Heart left ventricle (tissue), 16 donors: ENCODE measurements at places on chromosomes 2 and 18. TPM values are rescaled to one million over a fixed set of nuclear protein-coding genes. Genes with fewer than 3 reads are reported as not detected.

DNA sequence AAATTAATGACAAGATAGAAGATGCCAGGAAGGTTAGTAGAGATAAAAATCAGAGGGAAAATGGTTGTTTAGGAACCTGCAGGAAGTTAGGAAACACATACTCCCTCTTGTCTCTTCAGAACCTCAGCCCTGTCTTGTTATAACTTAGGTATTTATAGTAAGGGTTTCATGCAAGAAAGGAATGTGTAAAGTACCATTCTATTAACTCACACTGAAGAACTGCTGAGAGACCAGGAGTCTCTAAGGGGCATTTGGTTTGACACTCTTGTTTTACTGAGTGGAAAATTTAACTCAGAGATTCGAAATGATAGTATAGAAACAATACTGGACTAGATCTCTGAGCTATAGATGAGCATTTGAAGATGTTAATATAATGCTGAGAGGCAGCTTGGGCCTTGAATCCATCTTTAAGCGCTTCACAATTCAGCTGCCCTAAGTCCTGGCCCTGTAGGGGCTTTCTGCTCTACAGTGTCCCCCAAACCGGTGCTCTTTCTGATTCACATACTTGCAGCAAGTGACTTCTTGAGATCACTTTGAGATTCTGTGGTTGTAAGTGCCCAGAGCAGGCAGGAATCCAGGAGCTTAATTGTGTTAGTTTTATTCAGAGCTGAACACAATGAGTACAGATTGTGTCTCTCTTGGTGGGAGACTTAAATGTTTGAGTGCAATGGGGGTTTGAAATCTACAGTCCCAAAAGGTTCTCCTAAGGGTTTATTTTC lies 235.0 kb upstream of the RGPD4 start:
- peaks cover 3% of the 10 kb centered on the region for H3K4me1 ChIP-seq
- no peak for DNase-seq
- no peak overlapping the region for H3K4me3 ChIP-seq
- no peaks in the 10 kb centered on the region for H3K36me3 ChIP-seq

- H3K27ac ChIP-seq, result no peak overlapping the region
- peaks cover 6% of the 10 kb centered on the region for H3K4me1 ChIP-seq
- no peak for DNase-seq
- H3K36me3 ChIP-seq, result no peaks in the 10 kb centered on the region
Observed at GRCh38 chr18:70414315-70414900, 125.6 kb downstream of the SOCS6 start.

- peaks cover 11% of the 10 kb centered on the region for H3K4me1 ChIP-seq
- no peak for DNase-seq
- H3K27me3 ChIP-seq, result no peaks in the 10 kb centered on the region
- H3K27ac ChIP-seq, result peak overlapping the region; percentile 59
- peaks cover 6% of the 10 kb centered on the region for H3K36me3 ChIP-seq
Observed at GRCh38 chr2:231356466-231356844, 39.1 kb upstream of the B3GNT7 start.

DNA sequence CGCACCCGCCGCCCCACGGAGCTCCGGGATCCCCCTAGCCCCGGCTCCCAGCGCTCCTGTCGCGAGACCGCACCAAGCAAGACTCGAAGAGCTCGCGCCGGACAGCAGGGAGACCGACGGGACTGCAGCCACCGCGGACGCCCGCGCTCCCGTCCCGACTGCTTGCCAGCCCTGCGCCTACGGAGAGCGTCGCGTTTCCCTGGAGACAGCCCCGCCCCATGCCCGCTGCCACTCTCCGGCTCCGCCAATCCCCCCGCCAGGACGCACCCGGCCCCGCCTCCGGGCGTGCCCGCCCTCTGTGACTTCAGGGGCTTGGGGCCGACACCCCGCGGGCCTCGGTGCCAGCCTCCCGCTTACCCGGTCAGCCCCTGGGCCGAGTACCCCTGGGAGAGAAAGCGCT lies at the start of gene ANKMY1:
ANKMY1 (minus strand) TSS at position 181 of the 400 bp plus-strand sequence. CDS start 653 bp downstream, outside the sequence.
- DNase-seq, result peak; percentile 76
- peak within 1 kb of the TSS; percentile 16 for H3K4me3 ChIP-seq
- no peaks in the 10 kb centered on the region for H3K36me3 ChIP-seq
- H3K27ac ChIP-seq, result no peak within 1 kb of the TSS
- H3K4me1 ChIP-seq, result peaks cover 20% of the 10 kb centered on the region

DNA sequence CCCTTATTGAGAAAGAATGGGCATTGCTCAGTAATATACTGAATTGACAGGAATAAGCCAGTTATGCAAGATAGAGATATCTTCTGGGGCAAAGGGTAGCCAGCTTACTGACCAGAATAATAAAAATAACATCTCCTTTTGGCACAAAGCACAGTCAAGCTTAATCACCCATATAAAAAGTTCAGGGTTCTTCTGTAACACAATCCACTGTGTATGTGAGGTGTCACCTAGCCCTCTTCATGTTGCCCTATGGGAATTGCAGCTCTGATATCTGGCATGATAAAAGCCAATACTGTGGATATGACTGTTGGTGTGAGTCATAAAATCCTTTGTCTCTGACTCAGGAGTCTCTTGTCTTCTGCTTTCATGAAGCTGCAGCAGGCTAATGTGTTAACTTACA lies 90.8 kb downstream of the DSEL start:
- H3K27me3 ChIP-seq, result no peaks in the 10 kb centered on the region
- H3K4me1 ChIP-seq, result no peaks in the 10 kb centered on the region
- no peaks in the 10 kb centered on the region for H3K36me3 ChIP-seq
- no peak overlapping the region for H3K4me3 ChIP-seq
- no peak overlapping the region for H3K27ac ChIP-seq
- DNase-seq, result no peak

GRCh38 chr2:116148361-116148760 lies 1666.1 kb upstream of the DDX18 start:
- H3K36me3 ChIP-seq, result no peaks in the 10 kb centered on the region
- H3K4me3 ChIP-seq, result no peak overlapping the region
- no peaks in the 10 kb centered on the region for H3K27me3 ChIP-seq
- DNase-seq, result no peak
- no peaks in the 10 kb centered on the region for H3K4me1 ChIP-seq
- no peak overlapping the region for H3K27ac ChIP-seq

DNA sequence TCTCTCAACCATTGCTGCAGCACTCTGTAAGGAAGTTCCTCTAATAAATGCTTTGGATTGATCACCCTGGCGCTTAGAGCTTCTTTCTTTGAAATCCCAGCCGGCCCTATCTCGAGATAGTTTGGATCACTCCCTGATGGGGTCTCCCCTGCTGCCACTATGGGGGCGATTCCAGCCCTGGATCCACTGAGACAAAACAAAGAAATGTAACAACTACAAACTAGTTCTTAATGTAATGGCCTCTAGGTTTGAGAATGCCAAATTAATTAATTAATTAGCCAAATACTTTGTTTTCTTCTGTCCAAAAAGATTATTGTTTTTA lies 15.2 kb downstream of the SRSF7 start:
- peaks cover 4% of the 10 kb centered on the region for H3K4me1 ChIP-seq
- H3K36me3 ChIP-seq, result peaks cover 48% of the 10 kb centered on the region
- H3K4me3 ChIP-seq, result no peak overlapping the region
- no peak overlapping the region for H3K27ac ChIP-seq
- no peaks in the 10 kb centered on the region for H3K27me3 ChIP-seq

- H3K4me3 ChIP-seq, result no peak overlapping the region
- H3K27me3 ChIP-seq, result no peaks in the 10 kb centered on the region
- H3K36me3 ChIP-seq, result no peaks in the 10 kb centered on the region
- DNase-seq, result no peak
- no peak overlapping the region for H3K27ac ChIP-seq
Observed at GRCh38 chr2:97935719-97936161, 60.0 kb downstream of the TMEM131 start.

DNA sequence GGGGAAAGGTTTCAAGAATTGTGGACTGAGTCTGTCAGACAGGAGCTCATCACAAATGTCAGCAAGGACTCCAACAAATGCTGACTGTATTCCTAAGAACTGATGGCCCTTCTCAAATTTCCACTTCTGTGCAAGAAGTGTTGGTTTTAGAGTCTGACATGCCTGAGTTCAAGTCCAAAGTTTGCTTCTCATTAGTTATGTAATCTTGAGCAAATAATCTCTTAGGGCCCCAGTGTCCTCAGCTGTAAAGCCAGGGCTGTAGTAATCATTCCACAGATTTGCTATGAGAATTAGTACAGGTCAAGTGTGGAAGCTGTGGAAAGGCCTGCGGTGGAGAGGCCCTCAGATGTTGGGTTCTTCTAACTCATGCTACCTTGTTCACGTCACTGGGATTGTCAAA lies 23.9 kb downstream of the MEP1B start:
- no peak overlapping the region for H3K27ac ChIP-seq
- H3K4me3 ChIP-seq, result no peak overlapping the region
- no peaks in the 10 kb centered on the region for H3K36me3 ChIP-seq
- no peaks in the 10 kb centered on the region for H3K4me1 ChIP-seq

The NYAP2 gene
- not detected for total RNA-seq

The PAIP2B gene
- total RNA-seq, result 38.3 TPM

The GAD1 gene
- total RNA-seq, result not detected

The BCL11A gene
- 18.5 TPM for total RNA-seq
